Fibroblast of the aortic adventitia (primary cell): ENCODE measurements at places on chromosomes 1 and 21. TPM values are rescaled to one million over a fixed set of nuclear protein-coding genes. Genes with fewer than 3 reads are reported as not detected.

Gene LRRC53
- not detected in 2 replicates for total RNA-seq

Gene ELAPOR1
- 0.16 and 0.45 TPM in 2 replicates for total RNA-seq

Gene KRTAP19-1
- not detected in 2 replicates for total RNA-seq

Gene ELOVL1
- 18.2 and 78.5 TPM in 2 replicates for total RNA-seq

Gene KIRREL1
- 96.8 and 96.9 TPM in 2 replicates for total RNA-seq

Gene CCDC190
- 0.16 and 4.6 TPM in 2 replicates for total RNA-seq

DNA sequence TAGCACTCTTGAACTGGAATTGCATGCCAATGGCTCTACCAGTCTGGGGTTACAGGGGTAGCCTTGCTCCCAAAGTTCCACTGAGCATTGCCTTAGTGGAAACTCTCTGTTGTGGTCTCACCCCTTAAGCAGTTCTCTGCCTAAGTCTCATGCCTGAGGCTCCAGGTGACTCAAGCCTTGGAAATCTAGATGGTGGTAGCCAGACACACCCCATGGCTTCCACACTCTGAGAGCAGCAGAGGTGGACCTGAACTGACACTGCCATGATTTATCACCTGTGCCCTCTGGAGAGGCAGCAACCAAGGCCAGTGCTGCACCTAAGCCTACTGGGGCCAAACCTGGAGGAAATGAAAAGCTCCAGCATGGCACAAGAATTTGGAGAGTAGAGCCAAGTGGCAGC, 285.7 kb upstream of the PKN2 start:
- no peak for DNase-seq

DNA sequence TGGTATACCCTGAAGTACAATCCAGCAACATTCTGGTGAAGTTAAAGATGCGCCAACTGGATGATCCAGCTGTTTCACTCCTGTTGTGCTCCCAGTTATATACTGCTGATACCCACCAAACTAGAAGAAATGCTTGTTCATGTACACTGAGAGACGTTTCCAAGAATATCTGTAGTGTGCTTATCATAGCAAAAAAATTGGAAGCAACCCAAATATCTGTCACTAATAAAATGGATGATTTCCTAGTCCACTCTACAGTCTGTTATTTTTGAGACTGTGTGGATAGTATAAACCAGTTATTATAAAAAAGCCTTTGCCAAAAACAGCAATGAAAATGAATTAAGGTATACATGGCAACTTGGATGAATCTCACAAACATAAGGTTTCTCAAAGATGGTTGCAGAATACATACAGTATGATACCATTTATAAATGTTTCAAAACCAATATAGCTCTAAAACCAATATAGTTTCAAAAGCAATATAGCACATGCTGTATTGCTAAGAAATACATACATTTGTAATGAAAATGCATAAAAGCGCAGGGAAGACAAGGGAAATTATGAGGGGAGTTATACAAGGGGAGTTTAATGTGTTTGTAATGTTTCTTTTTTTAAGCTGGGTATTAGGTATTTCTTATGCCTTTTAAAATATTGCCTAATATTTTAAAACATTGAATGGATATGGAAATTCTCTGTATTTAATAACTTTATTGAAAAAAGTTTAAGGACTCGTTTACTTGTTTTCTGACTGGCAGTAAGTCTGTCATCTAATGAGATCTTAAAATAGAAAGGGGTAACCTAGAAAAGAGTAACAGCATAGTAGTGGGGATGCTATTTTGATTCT, 36.5 kb downstream of the GPSM2 start:
- DNase-seq, result peak; percentile 52

GRCh38 chr1:248793592-248793991, 32.1 kb downstream of the SH3BP5L start:
- no peak for DNase-seq

DNA sequence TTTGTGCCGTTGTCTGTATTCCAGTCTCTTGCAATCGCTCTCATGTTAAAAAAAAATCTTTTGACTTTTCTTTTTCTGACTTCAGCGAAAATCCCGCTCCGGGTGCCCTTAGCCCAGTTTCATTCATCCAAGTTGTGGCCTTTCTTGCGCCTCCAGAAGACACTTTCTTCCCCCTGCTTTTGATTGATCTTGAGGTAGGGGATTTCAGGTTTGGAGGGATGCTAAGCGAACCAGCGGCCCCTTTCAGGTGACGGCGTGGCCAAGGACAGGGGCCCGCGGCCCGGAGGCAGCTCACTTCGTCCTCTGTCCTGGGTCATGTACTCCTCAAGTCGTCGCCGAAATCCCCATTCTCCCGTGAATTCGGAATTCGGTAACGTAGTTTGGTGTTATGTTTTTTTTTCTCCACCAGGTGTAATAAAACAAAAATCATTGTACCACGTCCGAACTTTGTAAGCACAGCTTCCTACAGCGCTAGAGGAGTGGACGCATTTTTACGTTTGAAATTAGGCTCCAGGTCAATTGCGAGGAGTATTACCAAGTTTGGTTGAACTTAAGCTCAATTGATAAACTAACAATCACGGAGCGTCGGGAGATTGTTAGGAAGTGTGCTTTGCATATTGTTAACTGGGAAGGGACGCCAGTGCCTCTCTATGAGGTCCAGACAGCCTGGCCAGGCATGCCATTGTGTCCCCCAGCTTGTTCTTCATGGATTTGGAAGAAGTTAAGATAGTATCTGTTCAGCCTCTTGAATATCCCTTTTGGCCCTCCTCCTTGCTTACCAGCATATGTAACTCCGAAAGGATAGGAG, 1.1 kb downstream of the MRPS6 start:
- peak; percentile 26 for DNase-seq

GRCh38 chr1:9143250-9143649, 14.3 kb upstream of the GPR157 start:
- DNase-seq, result peak; percentile 70

DNA sequence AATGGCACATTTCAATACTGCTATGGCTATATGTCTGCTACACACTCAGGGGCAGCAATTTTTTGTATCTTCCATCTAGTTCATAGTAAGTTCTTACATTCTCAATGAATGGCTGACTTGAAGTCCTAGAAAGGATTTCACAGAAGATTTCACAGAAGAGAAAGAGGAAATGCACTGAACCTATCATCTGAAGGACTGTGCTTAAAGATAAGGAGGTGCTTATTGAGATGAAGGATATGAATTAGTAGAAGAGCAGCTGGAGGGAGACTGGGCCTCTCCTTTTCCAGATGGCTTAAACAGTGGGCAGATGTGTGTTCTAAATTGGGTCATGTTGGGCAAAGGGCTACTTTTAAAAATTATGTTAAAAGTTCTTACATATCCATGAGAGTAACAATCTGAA, 14.6 kb downstream of the ADAR start:
- DNase-seq, result no peak
